ENCODE measurements at places on chromosomes 16 and 17.

- no peak for DNase-seq
Measured at GRCh38 chr17:12592941-12593340, 72.7 kb upstream of the MYOCD start.

GRCh38 chr17:76727745-76728456 is 1.3 kb downstream of the METTL23 start:
- DNase-seq: peak; percentile 31

- no peak for DNase-seq
Measured at GRCh38 chr17:35841505-35841904, 27.2 kb downstream of the HEATR9 start.

GRCh38 chr17:77455111-77455890 is 314.5 kb downstream of the SEC14L1 start:
- DNase-seq: no peak

GRCh38 chr16:12462426-12463280 is 341.0 kb downstream of the CPPED1 start:
- no peak for DNase-seq

DNA sequence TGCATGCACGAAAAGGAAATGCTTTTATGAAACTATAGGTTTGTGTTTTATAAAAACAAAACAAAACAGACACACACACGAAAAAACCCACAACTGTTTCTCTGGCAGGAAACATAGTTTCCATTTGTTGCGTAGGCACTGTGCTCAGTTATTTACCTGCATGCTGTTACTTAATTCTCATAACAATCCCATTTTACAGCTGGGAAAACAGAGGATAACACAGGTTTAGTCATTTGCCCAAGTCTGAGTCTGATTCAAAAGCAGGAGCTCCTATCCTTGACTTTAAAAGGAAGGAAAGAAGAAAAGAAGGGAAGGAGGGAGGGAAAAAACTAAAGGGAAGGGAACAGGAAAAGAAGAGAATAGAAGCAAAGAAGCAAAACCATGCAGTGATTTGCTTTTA is 117.4 kb downstream of the DNAH3 start:
- no peak for DNase-seq

- no peak for DNase-seq
Measured at GRCh38 chr17:82536512-82537201, 17.1 kb downstream of the FOXK2 start.

GRCh38 chr17:41338961-41339485 is 11.6 kb downstream of the KRT33A start:
- DNase-seq: peak; percentile 89

GRCh38 chr17:29246628-29247027 is at the start of gene CRYBA1:
CRYBA1 (plus strand) TSS chr17:29246859; CDS start chr17:29246864, 5 bp downstream.
- no peak for DNase-seq

DNA sequence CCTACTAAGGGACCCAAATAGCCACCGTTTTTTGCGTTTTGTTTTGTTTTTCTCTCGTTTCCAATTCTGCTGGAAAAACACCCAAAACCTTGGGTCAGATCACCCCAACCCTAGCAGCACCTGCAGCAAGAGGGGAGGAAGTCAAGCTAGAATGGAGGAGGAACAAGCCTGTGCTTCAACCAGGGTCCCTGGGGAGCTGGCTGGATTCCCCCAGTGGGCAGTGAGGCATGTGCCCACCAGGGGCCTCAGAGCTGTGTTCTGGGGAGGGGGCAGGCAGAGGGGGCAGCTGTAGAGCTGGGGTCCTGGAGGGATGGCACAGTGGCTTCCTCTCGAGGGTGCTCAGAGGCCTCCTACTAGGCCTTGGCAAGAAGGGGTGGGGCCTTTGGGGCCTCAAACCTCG is 6.5 kb downstream of the CD79B start:
- DNase-seq: no peak

- DNase-seq: no peak
Measured at GRCh38 chr17:68682903-68683302, 81.7 kb upstream of the FAM20A start.

- DNase-seq: no peak
Measured at GRCh38 chr16:62760398-62760797, 724.2 kb upstream of the CDH8 start.

- no peak for DNase-seq
Measured at GRCh38 chr16:49462362-49462988, 88.9 kb downstream of the C16orf78 start.

GRCh38 chr17:44733753-44734152 is 25.0 kb upstream of the ADAM11 start:
- no peak for DNase-seq

- no peak for DNase-seq
Measured at GRCh38 chr17:518047-518735, 165.6 kb upstream of the RPH3AL start.

- no peak for DNase-seq
Measured at GRCh38 chr17:44335564-44335963, 9.5 kb upstream of the GRN start.

DNA sequence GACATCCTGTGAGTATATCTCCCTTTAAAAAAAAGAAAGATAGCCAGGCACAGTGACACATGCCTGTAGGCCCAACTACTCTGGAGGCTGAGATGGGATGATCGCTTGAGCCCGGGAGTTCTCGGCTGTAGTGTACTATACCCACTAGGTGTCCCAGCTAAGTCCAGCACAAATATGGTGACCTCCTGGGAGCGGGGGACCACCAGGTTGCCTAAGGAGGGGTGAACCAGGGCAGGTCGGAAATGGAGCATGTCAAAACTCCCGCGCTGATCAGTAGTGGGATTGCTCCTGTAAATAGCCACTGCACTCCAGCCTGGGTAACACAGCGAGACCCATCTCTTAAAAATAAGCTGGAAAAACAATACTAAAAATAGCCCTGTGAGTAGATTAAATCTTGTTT is 29.4 kb downstream of the GINS2 start:
- DNase-seq: no peak

- no peak for DNase-seq
Measured at GRCh38 chr16:17125671-17126070, 345.1 kb downstream of the XYLT1 start.

DNA sequence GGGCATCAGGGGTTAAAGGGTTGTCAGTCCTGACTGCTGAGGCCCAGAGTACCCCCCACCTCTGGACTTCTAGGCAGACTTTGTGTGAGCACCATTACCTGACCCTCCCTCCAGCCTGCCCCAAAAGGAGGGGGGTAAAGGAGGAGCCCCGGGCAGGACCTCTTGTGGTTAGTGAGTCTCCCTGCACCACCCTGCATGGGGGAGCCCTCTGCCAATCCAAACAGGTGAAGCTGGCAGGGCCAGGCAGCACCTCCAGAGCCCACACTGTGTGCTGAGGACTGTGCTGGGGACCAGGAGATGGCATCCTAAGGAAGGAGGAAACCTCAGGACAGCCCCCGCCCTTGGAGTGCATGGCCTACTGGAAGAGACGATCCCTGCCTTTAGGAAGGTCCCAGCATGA is 2.6 kb upstream of the KRT14 start:
- DNase-seq: no peak

DNA sequence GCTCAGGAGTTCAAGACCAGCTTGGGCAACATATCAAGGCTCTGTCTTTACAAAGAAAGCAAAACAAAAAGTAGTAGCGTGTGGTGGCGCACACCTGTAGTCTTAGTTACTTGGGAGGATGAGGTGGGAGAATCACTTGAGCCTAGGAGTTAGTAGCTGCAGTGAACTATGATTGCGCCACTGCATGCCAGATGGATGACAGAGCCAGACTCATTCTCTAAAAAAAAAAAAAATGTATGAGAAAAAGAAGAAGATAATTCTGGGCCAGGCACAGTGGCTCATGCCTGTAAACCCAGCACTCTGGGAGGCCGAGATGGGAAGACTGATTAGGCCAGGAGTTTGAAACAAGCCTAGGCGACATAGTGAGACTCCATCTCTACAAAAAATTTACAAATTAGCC is 28.5 kb downstream of the STAT5B start:
- DNase-seq: no peak

GRCh38 chr16:49793244-49793643 is 62.7 kb downstream of the ZNF423 start:
- DNase-seq: no peak

GRCh38 chr17:9272501-9273200 is 251.3 kb downstream of the NTN1 start:
- DNase-seq: no peak

- no peak for DNase-seq
Measured at GRCh38 chr16:61413021-61413420, 623.2 kb downstream of the CDH8 start.

DNA sequence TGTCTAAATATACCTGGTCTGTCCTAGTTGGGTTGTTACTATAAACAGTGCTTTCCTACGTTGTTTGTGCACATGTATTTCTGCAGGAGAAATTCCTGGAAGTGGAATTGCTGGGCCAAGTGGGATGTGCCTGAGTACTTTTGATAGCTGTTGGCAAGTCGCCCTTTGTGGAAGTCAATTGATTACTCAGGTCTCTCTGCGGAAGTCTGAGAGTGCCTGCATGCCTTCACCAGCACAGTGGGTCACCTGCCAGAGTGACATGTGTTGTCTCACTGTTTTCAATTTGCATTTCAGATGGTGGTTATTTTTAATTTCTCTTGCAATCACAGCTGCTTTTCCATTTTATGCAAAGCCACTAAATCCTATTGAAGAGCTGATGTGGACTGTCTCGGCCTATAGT is 2.3 kb upstream of the MVD start:
- DNase-seq: no peak

DNA sequence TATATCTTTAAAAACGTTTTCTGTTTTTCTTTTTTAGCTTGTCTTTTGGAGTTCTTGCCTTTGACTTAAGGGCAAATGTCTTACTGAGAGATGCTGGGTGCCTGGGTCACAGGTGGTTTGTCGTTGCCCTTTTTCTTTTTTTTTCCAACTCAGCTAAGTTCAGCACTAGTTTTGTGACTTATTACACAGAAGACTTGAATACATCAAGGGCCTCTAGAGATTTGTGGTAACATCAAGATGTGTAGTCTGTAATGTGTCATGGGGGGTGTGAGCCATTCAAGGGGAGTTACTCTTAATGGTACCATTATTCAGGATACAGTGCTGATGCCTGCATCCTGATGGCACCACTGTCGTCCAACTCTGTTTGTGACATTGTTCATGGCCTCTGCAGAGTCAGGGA is 95.1 kb downstream of the PRKCA start:
- no peak for DNase-seq

DNA sequence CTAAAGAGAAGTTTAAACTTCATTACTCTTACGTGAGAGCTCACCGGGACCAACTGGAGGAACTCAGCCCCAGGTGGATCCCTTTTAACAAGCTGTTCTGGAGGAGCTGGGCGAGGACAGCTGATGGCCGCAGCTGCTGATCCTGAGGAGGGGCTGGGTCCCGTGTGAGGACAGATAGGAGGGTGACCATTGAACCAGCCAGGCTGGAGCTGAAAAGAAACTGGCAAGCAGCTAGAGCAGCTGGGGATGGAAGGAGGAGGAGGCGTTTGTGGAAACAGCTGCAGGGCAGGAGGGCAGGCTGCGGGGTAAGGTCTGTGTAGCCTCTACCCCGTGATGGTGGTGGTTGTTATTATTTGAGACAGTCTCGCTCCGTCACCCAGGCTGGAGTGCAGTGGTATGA is 119.5 kb downstream of the AATF start:
- DNase-seq: no peak

DNA sequence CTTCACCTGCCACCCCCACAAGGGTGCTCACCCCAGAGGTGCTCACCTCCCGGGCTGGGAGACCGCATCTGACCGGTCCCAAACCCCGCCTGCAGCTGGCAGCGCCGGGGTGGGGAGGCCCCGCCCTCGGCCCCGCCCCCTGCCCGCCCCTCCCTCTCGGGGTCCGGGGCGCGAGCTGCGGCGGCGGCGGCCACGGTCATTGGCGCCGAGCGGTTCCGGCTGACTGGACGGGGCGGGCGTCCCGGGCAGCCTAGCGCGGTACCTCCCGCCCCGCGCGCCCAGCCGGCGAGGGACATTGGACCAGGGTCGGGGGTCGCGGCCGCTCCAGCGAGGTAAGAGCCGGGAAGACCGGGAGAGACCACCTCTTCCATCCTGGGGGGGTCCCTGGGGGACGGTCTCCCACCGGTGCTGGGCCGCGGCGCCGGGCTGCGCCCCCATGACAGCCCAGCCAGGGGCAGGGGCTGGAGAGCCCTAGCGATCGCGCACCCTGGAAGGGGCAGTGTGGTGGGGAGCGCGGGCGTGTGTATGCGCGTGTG is at the start of gene CACNG5:
Gene CACNG5, plus strand, starts transcription at position 199 of the 536 bp plus-strand sequence. CDS start 42,216 bp downstream, outside the sequence.
- DNase-seq: no peak

- no peak for DNase-seq
Measured at GRCh38 chr16:89499767-89500166, 8.4 kb upstream of the SPG7 start.

GRCh38 chr17:4313221-4314114 is 49.7 kb upstream of the ANKFY1 start:
- no peak for DNase-seq

DNA sequence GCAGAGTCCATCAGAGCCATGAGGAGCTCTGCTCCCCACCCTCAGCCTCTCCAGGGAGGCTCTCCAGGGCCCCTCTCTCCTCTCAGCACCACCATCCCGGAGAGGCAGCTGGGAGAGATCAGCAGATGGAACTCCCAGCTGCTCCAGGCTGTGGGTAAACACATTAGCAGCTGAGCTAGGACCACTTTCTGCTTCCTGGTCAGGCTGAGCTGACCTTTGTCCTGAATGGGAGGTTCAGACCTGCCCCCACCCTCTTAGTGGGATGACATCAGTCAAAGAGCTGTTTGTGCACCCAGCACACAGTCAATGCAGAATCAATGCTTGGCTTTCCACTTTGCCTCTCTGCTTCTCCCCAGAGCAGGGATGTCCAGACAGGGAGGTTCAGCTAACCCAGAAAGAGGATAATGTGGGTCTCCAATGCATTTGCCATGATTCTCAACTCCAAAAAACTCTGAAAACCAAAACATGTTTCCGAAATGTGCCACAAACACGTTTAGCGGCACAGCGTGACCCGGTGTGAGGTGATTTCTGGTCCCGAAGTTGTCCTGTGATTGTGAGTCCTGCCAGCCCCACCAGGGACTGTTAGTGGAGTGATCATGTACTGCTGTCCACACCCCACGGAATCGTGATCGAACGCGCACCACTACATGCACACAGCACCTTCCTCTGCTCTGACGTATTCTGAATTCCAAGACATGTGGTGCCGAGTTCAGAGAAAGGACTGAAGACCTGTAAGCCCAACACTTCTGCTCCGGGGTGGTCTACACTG is 6.7 kb downstream of the GPR142 start:
- no peak for DNase-seq

GRCh38 chr17:75030161-75030560 is 16.6 kb downstream of the ATP5PD start:
- DNase-seq: no peak

- no peak for DNase-seq
Measured at GRCh38 chr16:12229759-12230594, 253.4 kb downstream of the SNX29 start.

GRCh38 chr16:89026121-89026612 is 49.2 kb upstream of the CBFA2T3 start:
- peak; percentile 72 for DNase-seq

DNA sequence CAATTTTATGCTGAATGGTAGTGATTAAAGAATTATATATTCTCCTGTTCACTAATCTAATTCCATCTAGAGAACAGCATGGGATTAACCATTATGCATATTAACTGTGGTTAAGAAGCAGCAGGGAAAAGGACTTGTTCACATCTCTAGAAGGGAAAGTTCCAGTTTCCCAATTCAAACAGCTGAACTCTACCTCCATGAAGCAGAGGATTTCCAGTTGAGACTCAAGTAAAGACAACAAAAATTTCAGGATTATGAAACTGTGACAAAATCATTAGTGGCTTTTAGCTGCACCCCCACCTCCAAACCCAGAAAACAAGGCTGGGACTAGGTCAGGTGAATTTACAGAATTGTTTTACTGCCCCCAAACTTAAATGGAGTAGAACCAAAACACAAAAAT is 73.6 kb downstream of the USP32 start:
- DNase-seq: no peak

All from GM12878 (cell line).